ENCODE measurements at places on chromosomes 4 and X.

DNA sequence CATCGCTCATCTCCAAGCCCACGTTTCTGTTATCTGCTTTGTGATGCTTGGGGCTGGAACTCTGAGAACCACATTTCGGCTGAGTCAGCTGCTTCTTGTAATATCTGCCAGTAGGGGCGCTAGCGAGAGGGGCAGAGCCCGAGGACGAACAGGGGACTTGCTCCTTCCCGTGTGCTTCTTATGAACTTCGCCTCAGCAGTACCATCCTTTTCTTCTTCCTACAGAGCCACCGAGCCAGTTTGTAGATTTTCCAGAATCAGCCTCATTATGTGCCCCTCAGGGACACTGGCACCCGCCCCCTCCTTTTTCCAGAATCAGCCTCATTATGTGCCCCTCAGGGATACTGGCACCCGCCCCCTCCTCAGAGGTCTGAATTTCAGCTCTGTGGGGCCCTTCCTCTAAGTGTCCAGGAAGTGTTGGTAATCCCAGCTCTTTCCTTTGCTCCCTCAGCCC lies 441.7 kb upstream of the RASGEF1B start:
- peak; percentile 71 for DNase-seq

DNA sequence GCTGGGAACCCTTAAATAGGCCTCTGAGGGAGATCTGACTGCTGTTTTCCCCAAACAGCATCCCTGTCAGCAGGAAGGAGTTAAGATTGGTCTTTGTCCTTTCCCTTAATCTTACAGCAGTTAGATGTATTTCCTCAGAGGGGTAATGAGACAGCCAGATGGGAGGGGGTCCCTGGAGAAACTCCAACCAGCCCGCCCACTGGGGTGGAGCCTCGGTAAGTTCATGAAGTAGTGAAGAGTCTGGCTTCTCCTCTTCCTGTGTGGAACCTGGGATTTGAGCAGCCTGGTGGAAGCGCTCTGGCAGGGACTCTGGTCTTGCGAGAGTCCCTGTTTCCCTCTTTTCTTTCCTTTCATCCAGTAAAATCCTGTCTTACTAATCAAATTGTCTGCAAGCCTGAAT lies 330.0 kb downstream of the TLL1 start:
- no peak for DNase-seq

- no peak for DNase-seq
These were observed 64.3 kb downstream of the TIGD2 start for GRCh38 chr4:89175611-89176010.

- DNase-seq, result no peak
These were observed 47.0 kb downstream of the RAI2 start for GRCh38 chrX:17814059-17814458.

DNA sequence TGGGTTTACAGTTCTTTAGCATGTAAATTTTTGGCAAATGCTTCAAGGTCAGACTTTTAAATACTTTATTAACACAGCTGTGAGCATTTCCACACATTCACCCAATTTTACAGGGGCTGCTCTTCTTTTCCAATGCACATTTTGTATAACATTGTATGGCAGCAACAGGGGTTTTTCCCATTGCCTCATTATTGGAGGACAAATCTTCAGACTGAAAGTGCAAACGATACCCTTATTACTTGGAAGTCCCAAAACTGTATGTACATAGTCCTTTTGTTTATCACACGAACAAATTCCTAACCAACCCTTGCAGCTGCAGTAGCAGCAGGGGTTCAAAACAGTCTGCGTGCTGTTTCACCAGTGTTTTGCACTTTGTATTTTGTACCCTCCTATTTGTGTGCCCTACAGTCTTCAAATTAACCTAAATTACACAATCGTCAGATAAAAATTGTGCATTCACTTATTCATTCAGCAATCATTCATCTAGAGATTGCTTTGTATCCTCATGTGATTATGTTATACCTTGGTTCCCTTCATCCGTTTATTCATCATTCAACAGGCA lies 330.7 kb upstream of the RASGEF1B start:
- DNase-seq, result peak; percentile 3

- DNase-seq, result peak; percentile 7
These were observed 83.9 kb upstream of the RAI2 start for GRCh38 chrX:17944833-17945497.

DNA sequence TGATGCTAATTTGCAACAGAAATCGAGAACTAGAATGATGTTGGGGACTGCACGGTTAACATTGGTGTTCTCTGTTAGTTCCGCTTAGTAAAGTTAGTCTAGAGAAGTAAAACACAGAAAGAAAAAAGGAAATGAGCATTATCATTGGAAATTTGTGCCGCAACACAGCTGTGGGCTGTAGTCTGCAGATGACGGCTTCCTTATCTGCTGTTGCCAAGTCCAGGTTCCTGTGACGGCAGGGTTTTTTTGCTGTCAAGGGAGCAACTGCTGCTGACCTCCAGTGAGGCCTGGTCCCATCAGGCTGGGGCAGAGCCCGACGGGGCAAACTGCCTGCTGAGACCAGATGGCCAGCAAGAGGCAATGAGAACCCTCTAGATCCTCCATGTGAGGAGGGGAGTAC lies 38.9 kb upstream of the PHEX start:
- peak; percentile 57 for DNase-seq

DNA sequence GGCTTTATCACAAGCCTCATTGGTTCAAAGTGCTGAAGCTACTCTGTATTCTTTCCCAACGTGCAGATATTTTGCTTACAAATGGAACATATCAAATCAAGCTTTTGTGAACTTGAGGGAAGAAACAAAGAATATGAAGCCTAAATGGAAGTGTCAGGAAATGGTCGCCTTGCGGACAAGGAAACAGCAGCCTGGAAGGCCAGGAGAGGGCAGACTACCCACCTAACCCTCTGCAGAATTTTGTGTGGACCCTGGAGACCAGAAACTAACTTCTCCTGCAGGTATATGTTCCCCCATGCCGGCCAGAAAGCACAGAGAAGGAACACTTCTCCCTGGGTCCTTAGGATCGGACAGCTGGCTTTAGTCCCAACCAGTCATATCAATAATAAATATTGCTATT lies 1425.8 kb downstream of the PCDH7 start:
- DNase-seq, result no peak

- peak; percentile 86 for DNase-seq
These were observed 10.5 kb upstream of the TLR3 start for GRCh38 chr4:186058253-186058979.

- DNase-seq, result peak; percentile 21
These were observed 293.2 kb downstream of the FBXO8 start for GRCh38 chr4:173990126-173990868.

DNA sequence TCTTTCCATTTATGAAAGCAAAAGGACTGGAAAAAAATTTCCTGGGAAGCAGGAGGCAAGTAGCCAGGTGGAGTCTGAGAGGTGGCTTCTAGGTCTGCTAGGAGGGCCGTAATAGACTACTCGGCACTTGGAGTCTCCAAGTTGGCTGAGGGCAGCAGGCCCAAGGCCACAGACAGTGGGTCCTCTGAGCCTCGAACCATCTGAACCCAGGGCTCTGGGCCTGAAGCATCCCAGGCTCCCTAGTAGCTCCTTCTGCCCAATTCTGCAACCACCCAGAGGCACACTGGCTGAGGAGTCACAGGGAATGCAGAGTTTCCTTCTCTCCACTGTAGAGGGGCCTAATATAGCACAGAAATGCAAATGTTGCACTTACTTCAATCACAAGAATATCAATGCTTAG lies 19.8 kb downstream of the TKTL1 start:
- no peak for DNase-seq

GRCh38 chr4:102623622-102624021 lies 122.5 kb downstream of the NFKB1 start:
- no peak for DNase-seq

GRCh38 chr4:76690011-76690905 lies 207.7 kb downstream of the SOWAHB start:
- peak; percentile 23 for DNase-seq

DNA sequence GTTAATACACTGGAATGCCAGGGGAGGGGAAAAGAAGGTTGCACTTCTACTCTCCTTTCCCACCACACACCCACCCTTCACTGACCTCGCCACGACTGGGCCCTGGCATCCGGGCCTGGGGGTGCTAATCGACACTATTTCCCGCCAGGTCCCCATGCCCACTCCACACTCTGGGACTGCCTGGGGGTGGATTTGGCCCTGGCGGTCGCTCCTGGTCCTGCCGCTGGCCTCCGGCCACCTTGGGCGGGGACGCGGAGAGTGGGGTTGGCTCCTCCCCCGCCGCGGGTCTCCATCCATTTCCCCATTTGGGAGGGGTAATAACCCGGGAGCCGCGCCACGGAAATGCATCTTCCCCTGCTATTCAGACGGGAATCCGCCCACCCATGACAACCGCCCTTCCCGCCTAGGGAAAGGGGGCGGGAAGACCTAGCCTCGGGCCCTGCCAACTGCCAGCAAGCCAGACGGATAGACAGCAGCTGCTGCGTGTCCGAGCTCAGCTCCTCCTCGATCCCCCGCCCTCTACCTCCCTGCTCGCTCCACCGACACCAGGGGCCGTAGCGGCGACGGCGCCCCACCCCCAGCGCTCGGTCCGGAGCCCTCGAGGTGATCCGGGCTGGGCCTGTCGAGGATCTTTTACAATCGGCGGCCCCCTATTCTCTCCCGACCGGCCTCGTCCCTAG lies 78.1 kb downstream of the RLIM start:
- peak; percentile 54 for DNase-seq

DNA sequence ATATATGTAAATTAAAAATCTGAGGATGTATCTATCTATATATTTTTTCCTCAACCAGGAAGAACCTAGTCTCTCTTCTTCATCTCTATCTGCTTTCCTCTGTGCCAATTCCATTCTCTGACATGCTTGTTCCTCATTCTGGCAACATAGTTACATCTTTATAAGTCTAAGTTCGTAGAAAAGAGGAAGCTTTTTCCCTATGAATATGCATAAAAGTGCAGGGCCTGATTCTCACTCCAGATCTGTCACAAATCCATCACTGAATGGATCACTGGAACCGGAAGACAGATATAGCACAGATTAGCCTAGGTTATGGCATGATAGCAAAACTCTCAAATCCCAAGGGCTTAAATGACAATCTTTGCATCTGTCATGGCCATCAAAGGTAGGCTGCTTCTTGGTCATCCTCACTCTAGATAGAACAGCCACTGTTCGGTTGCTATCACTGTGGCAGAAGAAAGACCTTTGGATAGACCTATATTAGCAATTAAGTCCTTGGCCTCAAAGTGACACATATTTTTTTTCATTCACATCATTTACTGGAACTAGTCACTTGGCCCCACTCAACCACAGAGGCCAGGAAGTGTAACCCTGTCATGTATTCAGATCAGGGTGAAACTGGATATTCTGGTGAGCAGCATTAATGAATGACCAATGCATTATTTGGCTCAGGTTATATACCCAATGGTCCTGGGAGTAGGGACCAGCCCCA lies 22.2 kb downstream of the DTHD1 start:
- no peak for DNase-seq

DNA sequence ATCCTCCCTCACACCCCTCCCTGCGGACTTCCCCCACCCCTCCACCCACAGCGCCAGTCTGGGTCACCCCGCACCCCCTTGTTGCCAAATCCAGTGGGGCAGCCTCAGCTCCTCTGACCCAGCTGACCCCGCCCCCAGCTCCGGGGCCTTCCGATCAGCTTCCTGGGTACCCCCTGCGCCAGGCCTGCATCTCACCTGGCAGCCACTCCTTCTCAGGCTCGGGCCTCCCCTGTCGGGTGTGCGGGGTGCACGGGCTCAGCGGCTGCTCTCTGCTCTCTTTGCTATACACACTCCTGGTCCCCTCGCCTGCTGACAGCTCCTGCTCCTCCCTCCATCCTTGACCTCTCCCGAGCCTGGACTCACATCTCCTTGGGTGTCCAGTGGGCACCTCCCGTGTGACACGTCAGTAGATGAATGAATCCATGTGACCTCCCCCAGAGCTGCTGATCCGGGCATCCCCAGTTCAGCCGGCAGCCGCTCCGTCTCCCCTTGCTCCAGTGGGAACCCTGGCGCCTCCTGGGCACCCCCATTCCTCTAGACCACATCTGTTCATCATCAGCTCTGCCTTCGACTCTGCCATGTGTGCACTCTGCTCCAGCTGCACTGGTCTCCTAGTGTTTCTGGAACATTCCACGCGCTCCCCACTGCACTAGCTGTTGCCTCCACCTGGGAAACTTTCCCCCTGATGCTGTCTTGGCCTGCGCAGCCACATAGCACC lies 9.9 kb downstream of the CFAP99 start:
- DNase-seq, result no peak

GRCh38 chrX:136662976-136663375 lies 15.0 kb downstream of the CD40LG start:
- DNase-seq, result no peak

DNA sequence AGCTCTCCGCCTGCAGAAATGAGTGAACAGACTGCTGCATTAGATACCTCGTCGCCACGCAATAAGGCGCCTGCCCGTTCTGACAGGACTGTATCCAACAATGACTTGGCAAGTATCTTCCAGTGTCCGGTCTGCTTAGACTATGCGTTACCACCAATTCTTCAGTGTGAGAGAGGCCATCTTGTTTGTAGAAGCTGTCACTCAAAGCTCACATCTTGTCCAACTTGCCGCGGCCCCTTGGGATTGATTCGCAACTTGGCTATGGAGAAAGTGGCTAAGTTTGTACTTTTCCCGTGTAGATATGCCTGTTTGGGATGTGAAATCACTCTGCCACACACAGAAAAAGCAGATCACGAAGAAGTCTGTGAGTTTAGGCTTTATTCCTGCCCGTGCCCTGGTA lies 172.0 kb upstream of the MAGEB16 start:
- DNase-seq, result no peak

DNA sequence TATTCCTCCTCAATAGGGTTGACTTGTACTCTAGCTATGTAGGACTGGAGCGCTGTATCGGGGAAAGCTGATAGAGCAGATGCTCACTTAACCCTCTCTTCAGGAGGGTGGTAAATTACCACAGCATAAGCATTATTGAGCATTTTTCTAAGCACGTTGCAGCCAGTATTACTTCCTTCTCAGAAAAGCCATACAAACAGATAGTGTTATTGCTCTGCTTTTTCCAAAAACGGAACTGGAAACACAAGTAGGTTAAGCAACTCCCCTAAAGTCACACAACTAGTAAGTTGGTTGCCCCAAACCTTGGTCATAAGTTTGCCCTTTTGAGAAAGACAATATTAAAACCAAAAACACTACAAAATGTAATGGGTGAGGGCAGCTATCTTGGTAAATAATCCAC lies 73.9 kb downstream of the REELD1 start:
- no peak for DNase-seq

- no peak for DNase-seq
These were observed 353 bp upstream of the SMIM10 start for GRCh38 chrX:134990475-134990800.

Measured in GM12865 (cell line).